COR-L47 (cell line): ENCODE measurements at places on chromosomes 1 and 21.

DNA sequence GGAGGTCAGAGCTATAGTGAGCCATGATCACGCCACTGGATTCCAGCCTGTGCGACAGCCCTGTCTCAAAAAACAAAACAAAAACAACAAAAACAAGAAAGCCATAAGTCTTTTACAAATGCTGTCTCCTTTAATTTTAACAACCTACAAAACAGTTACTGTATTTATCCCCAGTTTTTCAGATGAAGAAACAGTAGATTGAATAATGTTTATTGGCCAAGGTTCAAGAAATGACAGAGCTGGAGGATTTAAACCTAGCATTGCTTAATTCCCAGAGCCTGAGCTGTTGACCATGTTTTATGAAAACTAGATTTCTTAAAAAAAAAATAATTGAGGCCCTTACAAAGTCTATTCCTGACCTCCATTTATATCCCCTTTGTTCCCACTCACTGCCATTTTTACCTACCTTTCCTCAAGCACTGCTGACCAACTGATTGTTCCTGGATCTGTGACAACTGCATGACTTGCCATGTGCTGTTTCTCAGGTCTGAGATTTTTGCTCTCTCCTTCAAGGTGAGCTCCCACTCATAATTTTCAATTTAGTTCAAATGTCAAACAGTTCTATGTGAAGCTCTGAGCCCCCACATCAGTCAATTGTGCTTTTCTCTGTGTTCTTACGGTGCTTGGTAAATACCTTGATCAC, 140.8 kb downstream of the CHRM3 start:
- no peak for DNase-seq

DNA sequence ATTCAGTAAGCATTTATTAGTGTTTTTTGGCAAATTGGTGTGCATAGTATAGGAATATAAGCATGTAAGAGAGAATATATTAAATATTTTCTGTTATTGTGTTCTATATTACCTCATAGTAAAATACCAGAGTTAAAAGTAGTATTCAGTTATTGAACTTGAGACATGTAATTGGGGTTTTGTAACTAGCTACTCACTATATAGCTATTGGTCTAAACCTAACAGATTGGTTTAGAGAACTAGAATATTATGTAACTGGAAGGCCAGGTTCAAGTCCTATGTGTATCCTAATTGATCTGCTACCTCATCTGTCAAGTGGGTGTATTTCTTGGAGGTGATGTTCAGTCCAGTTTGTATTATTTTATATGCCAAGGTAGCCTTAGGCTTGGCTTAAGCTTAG, 26.3 kb downstream of the CLIC4 start:
- DNase-seq, result no peak

DNA sequence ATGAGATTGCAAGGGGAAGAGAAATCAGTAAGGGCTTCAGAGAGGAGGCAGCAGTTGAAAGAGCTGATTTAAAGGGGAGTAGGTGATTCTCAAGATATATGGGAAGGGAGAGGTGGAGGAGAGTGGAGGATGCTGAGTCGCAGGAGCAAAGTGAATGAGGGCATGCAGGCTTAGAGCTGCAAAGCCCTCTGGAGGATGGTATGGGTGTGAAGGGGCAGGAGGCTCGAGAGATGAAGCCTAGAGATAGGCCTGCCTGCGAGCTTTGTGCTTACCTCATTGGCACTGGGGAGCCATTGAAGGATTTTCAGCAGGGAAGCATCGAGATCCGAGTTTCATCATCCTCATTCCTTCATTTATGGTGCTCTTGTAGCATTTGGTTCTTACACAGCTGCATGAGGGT, 15.8 kb upstream of the SH2D2A start:
- DNase-seq, result no peak

GRCh38 chr1:60657926-60658325, 424.4 kb upstream of the NFIA start:
- no peak for DNase-seq

GRCh38 chr21:25965951-25966707, 204.4 kb downstream of the APP start:
- DNase-seq, result no peak

DNA sequence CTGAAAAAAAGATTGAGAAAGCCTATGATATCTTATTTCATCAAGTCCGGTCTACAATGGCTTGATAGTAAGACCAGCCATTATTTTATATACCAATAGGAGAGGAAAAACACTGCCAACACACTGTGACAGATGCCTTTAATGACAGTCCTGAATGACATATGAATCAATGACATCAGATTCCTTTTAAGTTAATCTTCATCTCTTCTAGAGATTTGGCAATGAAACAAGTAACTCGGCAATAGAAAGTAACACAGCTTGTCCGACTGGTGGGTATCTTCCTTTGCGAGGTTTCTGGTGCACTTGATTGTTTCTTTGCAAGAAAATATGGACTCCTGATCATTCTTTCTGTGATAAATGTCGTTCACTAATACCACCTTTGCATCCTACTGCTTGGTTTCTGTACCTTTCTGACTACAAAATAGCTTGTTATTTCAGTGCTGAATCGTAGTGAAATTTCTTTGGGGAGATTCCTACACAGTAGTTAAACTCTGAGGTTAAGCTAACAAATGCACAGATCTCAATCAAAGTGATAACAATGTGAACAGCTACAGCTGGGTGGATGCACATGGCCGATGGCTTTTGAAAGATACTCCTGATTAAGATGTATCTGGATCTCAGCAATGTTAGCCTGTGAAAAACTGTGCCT, 104.7 kb downstream of the MRPS6 start:
- no peak for DNase-seq

DNA sequence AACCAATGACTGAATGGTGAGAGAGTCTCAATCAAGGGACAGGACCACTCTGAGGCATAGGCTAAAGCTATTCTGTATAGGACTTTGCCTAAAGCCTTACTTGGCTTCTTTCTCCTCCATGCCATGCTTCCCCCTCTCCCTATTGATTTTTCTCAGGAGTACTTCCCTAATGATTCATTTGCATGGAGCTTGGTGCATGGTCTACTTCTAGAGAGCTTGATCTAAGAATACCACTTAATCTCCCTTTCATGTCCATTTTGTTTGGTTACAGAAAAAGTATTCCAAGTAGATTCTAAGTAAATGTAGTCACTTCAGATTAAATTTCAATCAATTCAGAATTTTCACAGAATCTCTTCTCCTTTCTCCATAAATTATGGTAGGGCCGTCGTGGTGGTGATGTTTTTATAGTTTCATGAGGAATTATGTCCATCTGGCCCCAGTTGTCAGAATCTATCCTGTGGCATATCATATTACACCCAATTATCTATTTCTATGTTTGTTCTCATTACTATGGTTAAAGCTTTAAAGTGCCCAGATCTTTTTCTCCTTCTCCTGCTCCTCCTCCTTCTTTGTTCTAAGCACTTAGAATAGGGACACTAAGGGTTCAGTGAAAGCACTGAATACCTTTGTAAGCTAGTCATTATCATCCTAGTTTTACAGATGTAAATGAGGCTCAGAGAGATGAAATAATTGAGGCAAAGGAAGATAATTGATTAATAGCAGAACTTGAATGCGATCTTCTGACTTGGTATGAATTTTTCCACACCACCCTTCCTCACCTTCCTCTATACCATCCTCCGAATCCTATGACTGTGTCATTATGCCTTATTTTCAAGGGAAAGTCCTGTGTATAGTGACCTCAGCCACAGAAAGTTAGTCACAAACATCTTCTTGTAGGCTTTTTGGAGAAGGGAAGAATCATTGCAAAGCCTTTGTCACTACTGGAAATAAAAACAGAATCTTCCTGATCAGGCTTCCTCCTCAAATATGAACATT, 85.6 kb upstream of the ZRANB2 start:
- DNase-seq, result peak; percentile 12

- no peak for DNase-seq
These were observed 42.7 kb upstream of the GLIS1 start for GRCh38 chr1:53781654-53782053.

DNA sequence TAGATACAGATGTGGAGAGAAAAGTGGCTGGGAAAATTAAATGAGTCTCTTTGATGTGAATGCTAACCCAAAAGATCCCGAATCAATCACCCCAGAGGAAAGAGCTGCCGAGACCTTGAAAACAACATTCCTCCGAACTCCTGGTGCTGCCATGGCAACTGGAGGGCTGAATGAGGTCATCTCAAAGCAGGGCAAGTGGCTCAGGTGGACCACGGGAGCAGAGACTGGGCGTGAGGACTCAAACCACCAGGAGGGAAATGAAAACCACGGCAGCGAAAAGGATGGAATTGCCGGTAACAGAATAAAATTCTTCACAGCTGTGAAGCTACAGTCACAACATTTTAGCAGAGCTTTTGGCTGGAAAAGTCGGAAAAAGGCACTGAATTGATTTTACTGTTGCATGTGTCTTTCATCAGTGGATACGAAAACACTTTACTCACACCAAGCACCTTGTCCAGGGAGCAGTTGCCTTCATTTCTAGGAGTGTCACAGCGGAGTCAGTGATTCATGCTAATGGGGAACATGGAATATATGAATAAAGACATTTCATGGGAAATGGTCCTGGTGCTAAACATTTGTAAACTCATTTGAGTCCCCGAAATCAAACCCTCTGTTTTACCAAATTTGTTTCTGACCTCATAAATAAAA, 23.2 kb upstream of the BECN2 start:
- DNase-seq, result no peak
